ENCODE measurements at places on chromosomes 3 and 15.
A peak's percentile ranks its signal among the peaks of the same experiment; 100 is the strongest.

DNA sequence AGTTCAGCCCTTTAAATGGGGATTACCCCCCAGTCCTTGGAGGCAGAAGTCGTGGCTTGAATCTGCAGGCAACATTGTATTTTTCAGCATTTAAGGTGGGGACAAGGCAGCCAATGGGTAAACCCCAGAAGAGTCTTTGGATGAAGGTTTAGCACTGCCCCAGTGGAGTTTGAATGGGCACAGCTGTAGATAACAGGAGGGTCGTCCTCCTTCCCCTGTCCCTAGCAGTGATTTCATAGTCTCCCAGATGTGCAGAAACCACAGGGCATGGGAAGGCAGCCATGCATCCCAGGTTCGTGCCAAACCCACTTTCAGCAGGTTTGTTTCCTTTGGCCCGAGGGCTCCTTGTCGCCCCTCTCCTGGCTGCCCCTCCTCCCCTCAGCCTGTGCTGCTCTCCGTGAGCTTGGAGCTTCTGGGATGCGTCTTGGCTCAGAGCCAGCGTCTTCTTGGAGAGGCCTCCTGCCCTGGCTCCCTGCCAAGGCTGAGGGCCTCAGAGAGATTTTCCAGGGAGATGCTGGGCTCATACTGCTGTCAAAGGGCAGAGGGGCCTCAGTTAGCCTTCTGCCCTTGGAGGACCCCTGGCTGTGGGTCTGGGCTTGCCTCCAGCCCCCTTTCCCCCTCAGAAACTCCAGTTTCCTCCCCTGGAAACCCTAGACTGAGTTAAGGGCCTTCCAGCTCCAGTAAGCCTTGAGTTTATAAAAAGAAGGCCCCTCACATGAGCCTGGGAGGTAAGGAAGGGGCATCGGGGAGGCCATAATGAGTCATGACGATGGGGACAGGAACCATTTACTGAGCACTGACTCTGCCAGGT, 48.9 kb upstream of the POLG start:
- no peak for DNase-seq

DNA sequence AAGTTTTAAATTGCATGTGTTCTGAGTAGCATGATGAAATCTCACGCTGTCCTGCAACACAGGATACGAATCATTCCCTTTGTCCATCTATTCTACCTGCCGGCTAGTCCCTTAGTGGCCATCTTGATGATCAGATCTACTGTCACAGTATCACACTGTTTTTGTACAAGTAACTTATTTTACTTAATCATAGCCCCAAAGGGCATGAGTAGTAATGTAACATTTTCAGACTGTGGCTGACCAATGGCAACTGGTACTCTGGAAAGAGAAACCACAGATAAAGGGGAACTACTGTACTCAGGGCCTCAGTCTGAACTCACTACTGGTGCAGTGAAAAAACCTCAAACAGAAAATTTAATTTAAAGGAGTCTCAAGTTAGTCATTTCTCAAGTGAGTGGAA, 127.3 kb upstream of the MRPL3 start:
- DNase-seq: peak; percentile 40

- peak; percentile 10 for DNase-seq
Measured at GRCh38 chr3:134211797-134212196, 38.9 kb downstream of the RYK start.

- DNase-seq: no peak
Measured at GRCh38 chr3:178847190-178847589, 224.4 kb downstream of the ZMAT3 start.

- DNase-seq: no peak
Measured at GRCh38 chr3:45480871-45481270, 92.5 kb downstream of the LARS2 start.

DNA sequence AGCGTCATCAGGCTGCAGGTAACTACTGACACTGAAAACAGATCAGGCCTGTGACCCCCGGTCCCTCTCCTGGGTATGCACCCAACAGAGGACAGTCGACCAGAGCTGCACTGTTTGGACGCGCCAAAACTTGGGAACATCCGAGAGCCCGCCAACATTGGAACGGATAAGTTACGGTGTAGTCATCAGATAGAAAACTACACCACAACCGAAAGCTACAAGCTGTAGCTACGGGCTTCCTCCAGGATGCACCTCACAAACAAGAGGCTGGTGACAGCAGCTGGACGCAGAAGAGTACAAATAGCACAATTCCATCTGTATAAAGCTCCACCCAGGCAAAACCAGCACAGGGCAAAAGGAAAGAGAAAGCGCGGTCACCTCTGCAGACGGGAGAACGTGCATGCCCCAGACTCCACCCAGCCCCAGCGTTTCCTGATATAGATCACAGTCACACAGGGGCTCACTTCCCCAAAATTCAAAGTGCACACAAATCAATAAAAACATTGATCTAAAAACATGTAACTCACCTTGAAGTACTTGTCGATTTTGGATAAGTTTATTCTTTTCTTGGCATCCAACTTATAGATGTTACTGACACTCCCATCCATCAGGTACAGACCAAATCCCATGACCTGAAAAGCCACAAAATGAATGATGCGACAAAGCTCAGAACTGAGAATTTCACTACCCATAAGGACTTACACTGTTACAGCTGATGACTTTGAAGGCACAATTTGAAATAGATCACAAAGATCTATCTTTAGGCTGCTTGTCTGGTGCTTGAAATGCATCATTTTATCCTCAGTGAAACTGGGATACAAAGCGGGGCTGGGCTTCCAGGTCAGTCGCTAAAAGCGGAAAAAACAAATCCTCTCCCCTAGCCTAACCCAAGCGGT, 43.3 kb downstream of the CYFIP1 start:
- no peak for DNase-seq

DNA sequence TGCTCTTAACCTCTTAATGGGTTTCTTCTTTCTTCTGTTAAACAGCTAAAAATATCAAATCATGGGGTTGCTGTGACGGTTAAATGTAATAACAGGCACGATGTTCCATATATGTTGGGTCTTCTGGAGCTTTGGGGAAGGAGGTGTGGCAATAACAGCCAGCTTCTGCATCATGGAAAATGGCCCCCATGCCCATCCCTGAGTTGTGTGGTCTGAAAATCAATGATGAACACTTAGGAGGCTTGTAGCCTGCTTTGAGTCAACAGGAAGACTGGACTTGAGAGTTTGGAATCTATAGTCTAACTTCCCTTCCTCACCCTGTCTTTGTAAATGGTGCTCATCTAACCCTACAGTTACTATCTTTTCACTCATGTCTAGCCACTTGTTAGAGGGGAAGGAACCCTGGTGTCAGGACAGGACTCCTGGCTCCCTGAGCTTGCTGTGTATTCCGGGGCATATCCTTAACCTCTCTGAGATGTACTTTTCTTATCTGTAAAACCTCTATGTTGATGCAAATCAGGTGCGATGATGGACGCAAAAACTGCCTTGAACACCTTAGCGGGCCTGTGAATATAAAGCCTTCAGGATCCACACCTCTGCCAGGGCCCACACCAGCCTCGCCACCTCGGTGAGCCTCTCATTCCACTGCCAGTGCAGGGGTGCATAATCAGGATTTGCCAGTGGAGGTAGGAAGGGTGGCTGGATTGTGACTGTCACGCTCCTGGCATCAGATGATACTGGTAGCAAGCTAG, 27.5 kb downstream of the SMAD3 start:
- DNase-seq: no peak

GRCh38 chr15:89186803-89187202, 34.6 kb downstream of the RLBP1 start:
- DNase-seq: no peak

DNA sequence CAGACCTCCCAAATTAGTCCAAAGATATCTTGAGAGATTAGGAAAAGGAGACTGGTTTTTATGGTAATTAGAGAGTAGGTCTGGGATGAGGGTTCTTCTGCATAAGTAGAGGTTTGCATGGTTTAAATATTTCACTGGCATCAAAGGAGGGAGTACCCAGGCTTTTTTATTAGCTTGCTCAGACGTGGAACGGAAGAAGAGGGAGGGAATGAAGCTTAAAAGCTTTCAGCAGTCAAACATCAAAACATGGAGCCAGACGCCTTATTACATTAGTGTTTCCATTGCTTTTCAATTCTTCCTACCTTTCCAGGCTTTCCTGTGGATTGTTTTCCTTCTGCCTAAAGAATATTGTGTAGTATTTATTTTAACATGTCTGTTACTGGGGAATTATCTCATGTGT, 342.1 kb upstream of the SOX2 start:
- no peak for DNase-seq

DNA sequence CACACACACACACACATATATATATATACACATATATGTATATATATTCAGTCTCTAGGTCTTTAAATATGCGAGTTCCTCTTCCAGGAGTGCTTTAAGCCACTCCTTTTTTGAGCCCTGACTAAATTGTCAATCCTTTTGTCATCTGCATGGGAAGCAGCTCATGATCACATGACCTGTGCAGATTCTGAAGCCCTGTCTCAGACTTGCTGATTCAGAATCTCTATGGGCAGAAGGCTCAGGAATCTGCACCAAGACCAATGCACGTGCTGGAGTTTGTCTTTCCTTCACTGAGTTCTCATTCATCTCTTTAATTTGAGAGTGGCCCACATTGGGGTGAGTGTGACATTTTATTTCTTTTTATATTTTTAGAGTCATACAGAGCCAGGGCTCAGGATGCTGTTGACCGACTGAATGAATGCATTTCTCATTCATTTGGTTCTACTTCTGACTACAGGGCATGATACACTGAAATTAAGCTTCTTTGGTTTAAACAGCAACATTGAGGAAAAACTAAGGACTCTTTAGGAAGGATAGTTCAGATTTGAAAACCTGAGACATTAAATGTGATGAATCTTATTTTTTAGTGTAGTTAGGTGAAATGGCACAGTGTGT, 307.5 kb downstream of the EDEM1 start:
- peak; percentile 63 for DNase-seq

GRCh38 chr3:35641331-35641730, 2.0 kb downstream of the ARPP21 start:
- DNase-seq: no peak

DNA sequence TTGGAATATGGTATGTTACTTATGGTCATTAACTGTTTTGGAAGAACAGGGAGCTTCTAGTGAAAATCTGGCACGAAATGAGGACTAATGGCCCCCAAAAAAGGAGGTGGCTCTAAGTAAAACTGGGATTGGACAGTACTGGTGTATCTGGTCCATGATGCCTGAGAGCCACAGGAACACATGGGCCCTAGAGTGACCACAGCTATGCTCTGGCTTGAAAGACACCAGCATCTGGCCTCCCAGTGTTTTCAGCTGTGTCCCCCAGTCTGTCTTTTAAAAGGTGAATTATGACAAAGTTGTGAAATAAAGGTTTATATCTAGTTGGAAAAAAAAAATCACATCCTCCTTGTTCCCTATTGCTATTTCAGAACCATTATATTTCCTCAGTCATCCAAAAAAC, 64.5 kb downstream of the GSK3B start:
- DNase-seq: no peak

- DNase-seq: no peak
Measured at GRCh38 chr3:118504906-118505305, 529.7 kb downstream of the IGSF11 start.

- no peak for DNase-seq
Measured at GRCh38 chr3:71372911-71373637, 210.5 kb downstream of the FOXP1 start.

GRCh38 chr3:130243808-130244207, 101.7 kb upstream of the COL6A5 start:
- no peak for DNase-seq

- DNase-seq: no peak
Measured at GRCh38 chr15:66846031-66846430, 144.0 kb downstream of the SMAD6 start.

DNA sequence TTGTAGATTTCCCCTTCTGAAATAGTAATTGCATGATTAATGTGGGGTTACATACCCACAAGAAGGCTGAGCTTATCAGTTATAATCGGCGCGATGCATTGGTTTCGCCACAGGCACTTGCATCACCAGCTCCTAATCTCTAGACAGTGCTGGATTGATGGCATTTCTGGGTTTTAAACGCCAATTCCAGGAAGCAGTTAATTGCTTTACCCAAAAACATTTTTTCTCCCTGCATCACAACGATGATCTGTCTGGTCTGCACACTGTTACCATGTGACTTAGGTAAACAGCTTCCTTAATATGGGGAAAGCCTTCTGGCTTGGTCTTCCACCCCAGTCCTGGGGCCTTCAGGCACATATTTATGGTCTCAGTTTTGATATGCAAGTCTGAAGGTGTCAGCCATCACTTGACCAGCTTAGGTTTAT, 70.0 kb upstream of the HEG1 start:
- DNase-seq: no peak
